ENCODE measurements at places on chromosomes 13 and 19. TPM values are rescaled to one million over a fixed set of nuclear protein-coding genes. Genes with fewer than 3 reads are reported as not detected.

Gene DMAC2
- total RNA-seq: 48.9 TPM

Gene MAG
- 0.36 TPM for total RNA-seq

Gene PSG6
- not detected for total RNA-seq

Gene BST2
- 159 TPM for total RNA-seq

Gene UHRF1
- total RNA-seq: 139 TPM

Gene KCTD12
- total RNA-seq: 9.5 TPM

All from T-helper 2 cell treated with Interferon-gamma antibody and Interleukin-4, amounts not matched to agents 100 ng/mL and 5 ng/mL, for 36 hours (primary cell).